Activated gamma-delta T cell treated with anti-CD3 and anti-CD28 coated beads, Interleukin-2, amount 50 U/mL, for 16 hours (primary cell): ENCODE measurements at places on chromosomes 1 and 21.

DNA sequence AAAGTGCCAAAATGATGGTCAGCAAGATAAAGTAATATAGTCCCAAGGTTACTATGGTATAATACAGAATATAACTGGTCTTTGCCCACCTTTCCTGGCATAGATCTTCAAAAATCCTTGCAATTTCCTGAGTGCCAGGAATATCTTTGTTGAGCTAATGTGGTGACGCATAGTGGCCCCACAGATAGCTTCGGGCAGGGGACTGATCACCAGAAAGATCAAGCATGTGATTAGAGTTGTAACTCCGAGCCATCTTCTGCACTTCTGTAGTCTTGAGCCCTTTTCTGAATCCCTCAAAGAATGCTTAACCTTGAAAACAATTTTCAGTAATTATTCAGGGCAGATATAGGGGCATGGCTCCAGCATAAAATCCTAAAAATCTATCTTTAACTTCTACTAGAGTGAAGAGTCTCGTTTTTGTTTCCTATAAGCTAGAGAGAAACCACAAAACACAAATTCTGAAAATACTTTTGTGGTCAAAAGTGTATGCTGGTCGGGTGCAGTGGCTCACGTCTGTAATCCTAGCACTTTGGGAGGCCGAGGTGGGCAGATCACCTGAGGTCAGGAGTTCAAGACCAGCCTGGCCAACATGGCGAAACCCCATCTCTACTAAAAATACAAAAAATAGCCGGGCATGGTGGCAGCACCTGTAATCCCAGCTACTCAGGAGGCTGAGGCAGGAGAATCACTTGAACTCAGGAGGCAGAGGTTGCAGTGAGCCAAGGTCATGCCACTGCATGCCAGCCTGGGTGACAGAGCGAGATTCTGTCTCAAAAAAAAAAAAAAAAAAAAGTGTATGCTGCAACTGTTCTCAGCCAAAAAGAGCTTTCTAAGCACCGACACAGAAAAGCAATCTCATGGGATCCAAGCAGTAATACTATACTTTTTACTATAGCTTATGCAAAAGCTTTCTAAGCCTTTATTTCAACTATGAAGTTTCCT is 62.8 kb downstream of the NVL start:
- no peak for DNase-seq

DNA sequence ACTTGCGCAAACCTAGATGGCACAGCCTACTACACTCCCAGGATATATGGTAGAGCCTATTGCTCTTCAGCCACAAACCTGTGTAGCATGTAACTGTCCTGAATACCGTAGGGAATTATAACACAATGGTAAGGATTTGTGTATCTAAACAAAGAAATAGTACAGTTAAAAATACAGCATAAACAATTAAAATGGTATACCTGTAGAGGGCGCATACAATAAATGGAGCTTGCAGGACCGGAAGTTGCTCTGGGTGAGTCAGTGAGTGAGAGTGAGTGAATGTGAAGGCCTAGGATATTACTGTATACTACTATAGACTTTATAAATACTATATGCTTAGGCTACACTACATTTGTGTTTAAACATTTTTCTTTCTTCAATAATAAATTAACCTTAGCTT is 99.3 kb downstream of the PLD5 start:
- DNase-seq: no peak

GRCh38 chr1:113937146-113937545 is 8.0 kb downstream of the HIPK1 start:
- DNase-seq: no peak

GRCh38 chr1:214414691-214415090 is 133.7 kb downstream of the SMYD2 start:
- no peak for DNase-seq

DNA sequence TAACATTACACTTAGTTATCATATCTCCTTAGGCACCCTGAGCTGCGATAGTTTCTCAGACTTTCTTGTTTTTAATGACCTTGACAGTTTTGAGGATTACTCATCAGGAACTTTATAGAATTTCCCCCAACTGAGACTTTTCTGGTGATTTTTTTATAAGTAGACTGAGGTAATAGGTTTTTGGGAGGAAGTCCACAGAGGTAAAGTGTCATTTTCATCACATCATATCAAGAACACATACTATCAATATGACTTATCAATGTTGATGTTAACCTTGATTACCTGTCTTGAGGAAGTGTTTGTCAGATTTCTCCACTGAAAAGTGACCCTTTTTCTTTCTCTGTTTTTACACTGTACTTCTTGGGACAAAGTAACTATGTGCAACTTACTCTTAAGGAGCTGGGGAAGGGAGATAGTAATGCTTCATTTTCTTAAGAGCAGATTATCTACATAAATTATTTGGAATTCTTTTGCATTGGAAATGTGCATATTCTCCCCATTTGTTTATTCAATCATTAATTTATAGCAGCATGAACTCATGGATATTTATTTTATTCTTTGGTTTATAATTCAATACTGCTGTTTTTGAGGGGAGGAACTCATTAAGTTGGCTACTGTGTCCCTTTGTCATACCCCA is 72.8 kb upstream of the HSD17B7 start:
- no peak for DNase-seq
